NT2/D1 (cell line): ENCODE measurements at places on chromosomes 11 and 22.

DNA sequence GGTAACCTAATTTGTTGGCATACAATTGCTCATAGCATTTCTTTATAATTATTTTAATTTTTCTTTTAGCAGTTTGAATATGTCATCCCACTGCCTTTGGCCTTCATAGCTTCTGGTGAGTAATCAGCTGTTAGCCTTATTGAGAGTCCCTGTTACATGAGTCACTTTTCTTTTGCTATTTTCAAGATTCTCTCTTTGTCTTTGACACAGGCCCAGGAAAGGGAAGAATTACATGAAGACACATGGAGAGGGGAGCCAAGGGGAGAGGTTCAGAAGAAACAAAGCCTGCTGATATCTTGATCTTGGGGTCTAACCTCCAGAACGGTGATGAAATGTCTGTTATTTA is 418.2 kb downstream of the METTL15 start:
- no peak for DNase-seq

DNA sequence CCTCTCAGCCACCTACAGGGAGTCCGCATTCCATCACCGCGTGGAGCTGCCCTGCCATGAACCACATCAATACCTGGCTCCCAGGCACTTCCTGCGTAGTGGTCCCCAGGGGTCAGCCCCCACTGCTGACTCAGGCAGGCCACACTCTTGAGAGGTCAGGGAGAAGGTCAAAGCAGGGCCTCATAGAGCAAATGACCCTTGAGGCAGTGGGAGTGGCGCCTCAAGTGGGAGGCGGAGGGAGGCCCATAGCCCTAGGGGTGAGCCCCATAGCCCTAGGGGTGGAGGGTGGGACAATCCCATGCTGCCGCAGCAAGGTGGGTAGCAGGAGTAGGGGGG is 5.0 kb downstream of the PRDX5 start:
- no peak for DNase-seq

- DNase-seq = no peak
These were observed 414.3 kb downstream of the TBC1D22A start for GRCh38 chr22:47176573-47177333.

DNA sequence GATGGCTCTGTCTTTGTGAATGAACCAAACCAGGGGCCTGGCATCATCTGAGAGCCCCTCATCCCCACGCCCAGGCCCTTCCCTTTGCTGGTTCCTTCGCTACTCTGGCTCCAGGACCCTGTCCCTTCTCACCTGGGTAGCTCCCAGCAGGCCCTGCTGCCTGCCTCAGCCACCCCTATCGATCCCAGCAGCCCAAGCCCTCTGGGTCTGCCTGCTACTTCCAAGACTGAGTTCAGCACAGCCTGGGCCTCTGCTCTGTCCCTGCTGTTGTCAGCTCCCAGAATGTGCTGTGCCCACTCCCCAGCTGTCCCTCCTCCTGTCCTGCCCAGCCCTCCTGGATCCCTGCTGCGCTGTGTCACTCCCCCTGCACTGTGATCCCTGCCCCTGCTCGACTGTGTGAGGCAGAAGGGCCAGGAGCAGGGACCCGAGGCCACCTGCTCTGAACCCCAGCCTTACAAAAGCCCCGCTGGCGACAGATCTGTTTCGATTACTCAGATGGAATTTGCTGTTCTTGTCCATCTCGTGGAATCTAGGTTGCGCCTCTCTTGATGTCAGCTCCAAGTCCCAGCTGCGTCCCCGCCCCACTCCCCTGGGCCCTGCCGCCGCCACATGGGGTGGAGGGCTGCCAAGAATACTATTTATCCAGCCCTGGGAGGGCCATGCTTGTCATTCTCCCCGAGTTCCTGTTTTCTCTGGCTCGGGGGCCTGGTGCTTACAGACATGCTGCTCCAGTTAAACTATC is 13.0 kb downstream of the MRPL21 start:
- no peak for DNase-seq

GRCh38 chr11:132099692-132100091 is 729.3 kb downstream of the NTM start:
- DNase-seq = no peak

GRCh38 chr11:131917634-131918384 is 547.4 kb downstream of the NTM start:
- no peak for DNase-seq

- no peak for DNase-seq
These were observed 259.9 kb upstream of the CTSC start for GRCh38 chr11:88597387-88597786.

- no peak for DNase-seq
These were observed 127.3 kb downstream of the MORC2 start for GRCh38 chr22:30841273-30841672.

GRCh38 chr11:117332843-117333242 is 5.2 kb downstream of the CEP164 start:
- no peak for DNase-seq

DNA sequence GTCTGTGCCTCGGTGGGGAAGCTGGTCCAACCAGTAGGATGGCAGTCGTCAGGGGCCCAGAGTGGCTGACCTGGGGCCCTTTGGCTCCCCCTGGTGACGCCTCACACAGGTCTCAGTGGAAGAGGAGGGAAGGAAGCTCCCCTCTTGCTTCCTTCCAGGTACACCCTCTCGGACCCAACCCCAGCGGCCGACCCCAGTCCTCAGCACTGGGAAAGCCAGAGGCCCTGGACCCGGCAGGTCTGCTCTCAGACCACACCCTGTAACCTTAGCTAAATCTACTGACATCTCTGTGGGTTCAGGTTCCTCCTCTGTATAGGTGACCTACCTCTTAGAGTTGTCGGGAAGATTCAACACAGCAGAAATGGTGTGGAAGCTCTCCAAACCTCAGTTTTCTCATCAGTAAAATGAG is 3.4 kb upstream of the SCUBE1 start:
- DNase-seq = peak; percentile 23

DNA sequence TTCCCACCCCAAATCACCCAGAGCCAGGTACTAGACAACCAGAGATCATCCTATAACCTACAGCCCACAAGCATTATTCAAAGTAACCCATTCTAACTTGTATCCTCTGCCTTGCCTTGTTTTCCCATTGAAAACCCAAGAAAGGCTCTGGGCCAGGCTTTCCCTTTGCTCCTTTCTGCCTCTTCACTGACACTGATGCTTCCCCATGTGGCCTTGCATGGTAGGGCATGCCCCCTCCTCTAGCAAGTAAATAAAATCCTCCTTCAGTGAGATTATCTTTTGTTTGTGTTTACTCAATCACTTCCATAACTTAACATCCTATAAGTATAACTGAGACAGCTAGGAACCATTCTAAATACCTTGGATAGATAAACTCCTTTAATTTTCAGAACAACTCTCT is 65.6 kb upstream of the FAR1 start:
- no peak for DNase-seq

DNA sequence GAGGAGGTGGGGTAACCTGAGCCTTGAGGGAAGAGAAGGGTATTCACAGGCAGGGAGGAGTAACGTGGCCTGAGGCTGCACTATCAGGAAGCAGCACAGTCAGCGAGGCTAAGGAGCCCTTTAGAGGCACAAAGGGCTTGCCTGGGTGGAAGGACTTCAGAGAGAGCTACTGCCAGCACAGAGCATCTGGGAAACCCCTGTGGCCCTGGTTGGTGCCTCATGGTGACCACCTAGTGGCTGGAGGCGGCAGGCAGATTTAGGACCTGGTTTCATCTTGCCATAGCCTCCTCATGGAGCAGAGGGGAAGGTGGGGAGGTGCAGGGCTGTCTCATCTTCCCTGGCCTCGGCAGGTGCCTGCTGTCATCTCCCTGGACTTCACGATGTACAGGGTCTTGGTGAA is 64.5 kb downstream of the MPPED1 start:
- no peak for DNase-seq

DNA sequence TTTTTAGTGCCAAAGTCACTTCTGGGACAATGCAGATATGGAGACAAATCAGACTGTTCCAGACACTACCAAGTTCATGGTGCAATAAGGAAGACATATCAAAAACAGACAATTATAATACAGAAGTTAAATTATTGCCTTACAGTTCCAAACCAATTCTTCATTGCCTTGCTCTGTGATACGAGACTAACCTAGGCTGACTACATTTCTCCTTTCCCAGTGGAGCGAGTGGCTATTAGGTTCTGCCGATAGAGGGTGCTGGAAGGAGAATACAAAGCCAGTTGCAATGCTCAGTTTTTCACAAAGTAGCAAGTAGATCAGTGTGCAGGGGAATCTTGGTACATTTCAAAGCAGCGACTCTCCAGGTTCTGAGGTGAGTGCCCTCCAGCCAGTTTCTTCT is 67.8 kb downstream of the FAM168A start:
- DNase-seq = no peak

DNA sequence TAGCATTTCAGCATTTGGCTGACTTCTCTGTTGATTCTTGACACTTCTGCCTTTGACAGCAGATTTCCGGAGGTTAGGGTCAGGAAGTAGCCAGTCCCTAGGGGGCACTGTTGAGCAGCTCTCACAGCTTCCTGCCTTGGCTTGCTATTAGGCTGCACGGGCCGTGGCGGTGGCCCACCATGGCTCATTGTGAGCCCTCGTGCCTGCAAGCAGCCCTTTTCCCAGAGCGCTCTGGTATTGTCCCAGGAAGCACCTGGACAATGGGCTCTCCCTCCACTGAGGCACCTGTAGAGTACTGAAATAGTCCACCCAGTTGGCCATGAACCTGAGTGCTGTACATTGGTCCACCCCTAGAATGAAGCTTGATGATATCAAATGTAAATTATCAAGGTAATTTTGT is 100.2 kb upstream of the GAL start:
- peak; percentile 63 for DNase-seq

- no peak for DNase-seq
These were observed 297.7 kb upstream of the CCDC90B start for GRCh38 chr11:83583757-83584366.

DNA sequence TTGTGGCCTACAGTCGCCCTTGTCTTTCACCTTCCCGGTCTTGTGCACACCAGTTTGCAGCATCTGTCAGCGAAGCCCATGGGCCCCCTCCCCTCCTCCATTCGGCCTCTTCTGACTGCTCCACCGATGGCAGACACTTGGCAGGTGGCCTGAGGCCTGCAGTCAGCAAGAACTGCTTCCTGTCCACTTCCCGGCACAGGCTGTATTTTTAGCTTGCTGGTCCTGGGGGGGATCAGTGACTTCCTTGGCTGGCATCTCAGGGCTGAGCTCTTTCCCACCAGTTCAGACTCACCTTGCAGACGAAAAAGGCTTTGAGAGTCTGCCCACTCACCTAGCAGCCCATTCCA is 106.4 kb downstream of the SYN3 start:
- no peak for DNase-seq

DNA sequence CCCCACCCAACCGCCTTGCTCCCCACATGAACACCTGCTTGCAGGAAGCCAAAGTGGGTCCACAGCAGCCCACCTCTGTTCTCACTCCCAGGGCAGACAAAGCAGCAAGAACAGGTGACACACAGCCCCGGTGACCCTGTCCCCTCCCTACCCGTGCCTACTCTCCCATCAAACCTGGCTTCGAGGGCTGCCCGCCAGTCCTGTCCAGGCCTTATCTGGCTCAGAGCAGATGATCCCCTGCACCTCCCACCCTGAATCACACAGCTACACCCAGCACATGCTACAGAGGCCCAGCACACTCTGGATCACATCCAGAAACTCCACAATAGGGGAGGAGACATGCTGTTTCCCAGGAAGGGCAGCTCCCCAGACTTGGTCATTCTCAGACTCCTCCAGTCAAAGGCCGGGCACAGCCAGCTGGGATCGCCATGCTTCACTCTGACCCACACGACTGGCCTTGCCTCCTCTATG is 6.2 kb upstream of the RGL4 start:
- no peak for DNase-seq

GRCh38 chr22:44625981-44626687 is 75.9 kb upstream of the PRR5 start:
- no peak for DNase-seq

DNA sequence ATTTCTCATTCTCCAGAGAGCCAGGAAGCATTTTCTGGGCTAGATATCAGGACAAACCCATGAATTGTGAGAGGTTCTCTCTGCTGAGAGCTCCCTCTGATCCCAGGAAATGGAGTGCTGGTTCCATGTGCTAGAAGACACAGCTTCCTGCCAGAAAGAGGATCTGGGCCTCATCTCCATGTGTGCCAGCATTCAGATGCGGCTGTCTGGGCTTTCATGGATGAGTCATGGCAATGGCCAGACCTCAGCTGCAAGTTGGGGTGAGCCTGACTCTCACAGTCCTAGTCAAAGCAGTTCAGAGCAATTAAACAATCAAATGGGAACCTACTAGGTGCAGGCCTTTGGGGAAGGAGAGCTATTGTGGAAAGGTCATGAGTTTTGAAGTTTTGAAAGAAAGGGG is 82.3 kb upstream of the EED start:
- peak; percentile 13 for DNase-seq

DNA sequence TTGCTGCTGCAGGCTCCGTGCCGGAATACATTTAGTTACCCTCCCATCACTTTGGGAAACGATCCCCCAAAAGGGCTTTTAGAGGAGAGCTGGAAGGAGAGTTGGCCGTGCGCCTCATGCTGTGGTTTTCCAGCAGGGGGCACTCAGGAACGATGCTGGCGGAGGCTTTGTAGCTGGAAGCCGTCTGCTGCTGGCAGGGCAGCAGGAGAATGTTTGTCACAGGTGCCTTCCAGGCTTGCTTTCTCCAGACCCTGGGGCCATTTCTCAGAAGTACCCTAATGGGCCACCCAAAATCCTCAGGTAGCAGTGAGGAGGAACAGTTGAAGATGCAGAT is 30.0 kb upstream of the CABP7 start:
- DNase-seq = peak; percentile 38

- DNase-seq = no peak
These were observed 8.0 kb upstream of the DSCAML1 start for GRCh38 chr11:117805045-117805444.

GRCh38 chr11:10878408-10879214 is 20.8 kb upstream of the ZBED5 start:
- DNase-seq = peak; percentile 27

- no peak for DNase-seq
These were observed 92.1 kb downstream of the PKNOX2 start for GRCh38 chr11:125256541-125257189.

GRCh38 chr11:16309226-16309625 is 47.1 kb downstream of the SOX6 start:
- no peak for DNase-seq

DNA sequence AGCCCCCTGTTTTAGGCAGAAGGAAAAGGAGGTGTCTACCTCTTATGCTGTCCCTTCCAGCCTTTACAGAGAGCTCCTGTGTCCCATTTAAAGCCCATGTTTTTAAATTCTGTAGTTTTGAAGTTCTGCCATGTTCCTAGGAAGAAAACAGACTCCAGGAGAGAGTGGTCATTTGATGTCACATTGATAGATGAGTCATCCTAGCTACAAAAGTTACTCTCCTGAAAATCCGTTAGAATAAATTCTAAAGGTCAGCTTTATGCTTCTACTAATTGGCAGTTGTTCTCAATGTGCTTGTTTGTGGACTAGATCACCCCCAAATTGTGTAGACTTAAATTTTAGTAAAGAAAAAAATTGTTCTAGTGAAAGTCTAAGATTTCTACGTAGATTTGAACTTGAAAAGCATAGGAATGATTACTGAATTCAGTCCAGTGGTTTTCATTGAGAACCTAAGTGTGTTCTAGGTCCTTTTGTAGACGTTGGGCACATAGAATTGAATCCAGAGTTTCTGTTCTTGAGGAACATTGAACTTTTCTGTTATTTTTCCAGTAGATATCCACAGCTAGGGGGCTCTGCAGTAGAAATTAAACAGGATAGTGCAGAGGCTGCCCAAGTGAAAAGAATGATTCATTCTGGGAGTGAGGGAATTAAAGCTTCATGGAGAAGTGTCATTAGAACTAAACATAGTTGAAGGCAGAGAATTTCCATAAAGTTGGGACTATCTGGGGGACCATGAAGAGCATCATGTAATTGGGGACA is 140.6 kb upstream of the RASSF10 start:
- no peak for DNase-seq

- peak; percentile 75 for DNase-seq
These were observed 146.2 kb upstream of the RASSF10 start for GRCh38 chr11:12862696-12863469.

GRCh38 chr11:60921777-60922335 is 2.4 kb upstream of the TMEM132A start:
- DNase-seq = no peak
